ENCODE measurements at places on chromosomes 5 and 9. TPM values are rescaled to one million over a fixed set of nuclear protein-coding genes. Genes with fewer than 3 reads are reported as not detected.

DNA sequence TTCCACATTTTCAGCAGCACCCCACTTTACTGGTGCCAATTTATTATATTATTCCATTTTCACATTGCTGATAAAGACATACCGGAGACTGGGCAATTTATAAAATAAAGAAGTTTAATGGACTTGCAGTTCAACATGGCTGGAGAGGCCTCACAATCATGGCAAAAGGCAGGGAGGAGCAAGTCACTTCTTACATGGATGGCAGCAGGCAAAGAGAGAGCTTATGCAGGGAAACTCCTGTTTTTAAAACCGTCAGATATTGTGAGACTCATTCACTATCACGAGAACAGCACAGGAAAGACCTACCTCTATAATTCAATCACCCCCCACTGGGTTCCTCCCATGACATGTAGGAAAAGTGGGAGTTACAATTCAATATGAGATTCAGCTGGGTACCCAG, 641.8 kb upstream of the MEF2C start:
- H3K27ac ChIP-seq = no peak overlapping the region
- H3K27me3 ChIP-seq = no peaks in the 10 kb centered on the region
- H3K36me3 ChIP-seq = no peaks in the 10 kb centered on the region
- H3K4me3 ChIP-seq = no peak overlapping the region

- no peak overlapping the region for H3K27ac ChIP-seq
- H3K4me3 ChIP-seq = no peak overlapping the region
- no peaks in the 10 kb centered on the region for H3K36me3 ChIP-seq
- no peaks in the 10 kb centered on the region for H3K27me3 ChIP-seq
- DNase-seq = no peak
- no peaks in the 10 kb centered on the region for H3K4me1 ChIP-seq
Observed at GRCh38 chr5:94168151-94168550, 426.8 kb upstream of the POU5F2 start.

DNA sequence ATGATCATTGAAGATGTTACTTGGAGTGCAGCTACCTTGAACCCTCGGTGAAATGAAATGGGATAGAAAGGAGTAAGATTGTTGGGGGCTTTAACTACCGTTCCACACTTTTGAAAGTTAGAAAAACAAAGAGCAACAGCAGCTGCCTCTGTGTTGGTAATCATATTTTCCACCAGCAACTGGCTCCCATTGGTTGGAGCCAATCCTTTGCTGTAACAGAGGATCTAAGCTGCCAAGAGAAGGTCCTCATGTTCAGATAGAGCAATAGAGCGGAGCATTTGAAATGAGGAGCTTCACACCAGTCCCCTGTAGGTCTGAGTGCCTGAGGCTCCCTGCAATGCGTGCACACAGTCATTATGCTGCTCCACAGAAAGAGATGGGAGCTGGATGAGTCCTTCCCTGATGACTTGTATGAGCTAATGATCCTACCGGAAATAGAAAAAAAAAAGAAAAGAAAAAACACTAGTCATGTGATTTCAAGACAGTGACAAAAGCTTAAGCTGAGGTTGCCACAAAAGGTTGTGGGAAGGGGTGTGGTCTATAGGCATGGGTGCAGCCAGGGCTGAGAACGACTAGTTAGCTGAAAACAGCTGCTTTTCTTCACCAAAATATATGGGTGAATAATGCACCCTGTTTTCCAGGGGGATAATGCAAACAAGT, 300.7 kb downstream of the MLLT3 start:
- no peaks in the 10 kb centered on the region for H3K27me3 ChIP-seq
- no peak overlapping the region for H3K27ac ChIP-seq
- no peak for DNase-seq

GRCh38 chr5:109467058-109467457, 57.3 kb upstream of the PJA2 start:
- H3K36me3 ChIP-seq = no peaks in the 10 kb centered on the region
- no peaks in the 10 kb centered on the region for H3K4me1 ChIP-seq
- H3K27ac ChIP-seq = no peak overlapping the region
- no peak overlapping the region for H3K4me3 ChIP-seq
- DNase-seq = no peak

GRCh38 chr5:55989860-55990259, 4.9 kb downstream of the IL6ST start:
- no peak overlapping the region for H3K27ac ChIP-seq
- no peak overlapping the region for H3K4me3 ChIP-seq

DNA sequence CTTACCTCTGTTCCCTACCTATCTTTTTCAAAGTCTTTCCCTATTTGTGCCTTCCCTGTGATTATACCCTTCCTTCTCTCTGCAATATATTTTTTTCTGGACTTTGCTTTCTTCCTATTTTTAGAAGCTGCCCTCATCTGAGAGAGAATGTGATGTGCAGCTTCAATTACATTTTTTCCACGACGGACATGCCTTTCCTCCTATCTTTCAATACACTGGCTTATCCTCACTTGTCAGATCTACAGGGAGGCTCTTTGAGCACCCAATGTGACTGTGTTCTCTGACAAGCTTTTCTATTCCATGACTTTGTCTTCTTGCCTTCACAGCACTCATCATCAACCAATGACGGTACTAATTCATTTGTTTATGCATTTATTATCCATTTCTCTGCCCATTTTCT, 227.9 kb upstream of the CLINT1 start:
- H3K36me3 ChIP-seq = no peaks in the 10 kb centered on the region
- no peak for DNase-seq
- H3K27ac ChIP-seq = no peak overlapping the region
- no peak overlapping the region for H3K4me3 ChIP-seq

DNA sequence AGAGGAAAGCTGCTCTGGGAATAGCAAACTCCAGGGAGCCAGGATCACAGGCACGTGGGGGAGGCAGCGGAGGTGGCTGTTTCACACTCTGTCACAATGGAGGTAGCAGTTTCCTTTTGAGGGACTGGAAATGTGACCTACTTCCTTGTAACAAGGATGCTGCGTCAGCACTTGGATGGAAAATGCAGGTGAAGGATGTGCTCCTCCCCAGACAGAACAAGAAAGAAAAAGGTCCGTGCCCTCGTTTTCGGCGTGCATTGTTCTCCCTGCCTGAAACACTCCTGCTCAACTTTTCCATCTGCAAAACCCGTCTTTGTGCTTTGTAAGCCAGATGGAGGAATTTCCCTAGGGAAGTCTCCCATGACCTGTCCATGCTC, 55.1 kb upstream of the SH3PXD2B start:
- DNase-seq = no peak
- no peak overlapping the region for H3K4me3 ChIP-seq
- H3K4me1 ChIP-seq = no peaks in the 10 kb centered on the region
- H3K27me3 ChIP-seq = peaks cover 5% of the 10 kb centered on the region
- H3K27ac ChIP-seq = no peak overlapping the region

DNA sequence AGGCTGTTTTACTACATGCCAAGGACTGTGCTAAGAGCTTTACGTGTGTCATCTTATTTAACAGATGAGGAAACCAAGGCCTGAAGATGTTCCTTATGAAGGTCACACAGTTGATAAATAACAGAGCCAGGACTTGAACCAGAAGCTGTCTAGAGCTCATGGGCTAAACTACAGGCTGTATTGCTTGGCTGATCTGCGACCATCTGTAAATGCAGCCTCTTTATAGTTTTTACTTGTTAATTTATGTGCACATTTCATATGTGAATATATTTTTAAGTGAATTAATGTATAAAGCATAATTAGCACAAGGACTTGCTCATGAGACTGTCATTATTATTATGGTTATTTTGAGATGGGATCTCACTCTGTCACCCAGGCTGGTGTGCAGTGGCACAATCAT, 19.3 kb upstream of the GNPDA1 start:
- H3K27ac ChIP-seq = no peak overlapping the region
- no peaks in the 10 kb centered on the region for H3K27me3 ChIP-seq
- no peak for DNase-seq
- H3K36me3 ChIP-seq = no peaks in the 10 kb centered on the region

IL17B gene
- not detected for total RNA-seq

NRARP gene
- total RNA-seq = 23.4 TPM

Measured in pancreas (tissue), 10 donors.